ENCODE measurements at places on chromosomes 13 and 19.

DNA sequence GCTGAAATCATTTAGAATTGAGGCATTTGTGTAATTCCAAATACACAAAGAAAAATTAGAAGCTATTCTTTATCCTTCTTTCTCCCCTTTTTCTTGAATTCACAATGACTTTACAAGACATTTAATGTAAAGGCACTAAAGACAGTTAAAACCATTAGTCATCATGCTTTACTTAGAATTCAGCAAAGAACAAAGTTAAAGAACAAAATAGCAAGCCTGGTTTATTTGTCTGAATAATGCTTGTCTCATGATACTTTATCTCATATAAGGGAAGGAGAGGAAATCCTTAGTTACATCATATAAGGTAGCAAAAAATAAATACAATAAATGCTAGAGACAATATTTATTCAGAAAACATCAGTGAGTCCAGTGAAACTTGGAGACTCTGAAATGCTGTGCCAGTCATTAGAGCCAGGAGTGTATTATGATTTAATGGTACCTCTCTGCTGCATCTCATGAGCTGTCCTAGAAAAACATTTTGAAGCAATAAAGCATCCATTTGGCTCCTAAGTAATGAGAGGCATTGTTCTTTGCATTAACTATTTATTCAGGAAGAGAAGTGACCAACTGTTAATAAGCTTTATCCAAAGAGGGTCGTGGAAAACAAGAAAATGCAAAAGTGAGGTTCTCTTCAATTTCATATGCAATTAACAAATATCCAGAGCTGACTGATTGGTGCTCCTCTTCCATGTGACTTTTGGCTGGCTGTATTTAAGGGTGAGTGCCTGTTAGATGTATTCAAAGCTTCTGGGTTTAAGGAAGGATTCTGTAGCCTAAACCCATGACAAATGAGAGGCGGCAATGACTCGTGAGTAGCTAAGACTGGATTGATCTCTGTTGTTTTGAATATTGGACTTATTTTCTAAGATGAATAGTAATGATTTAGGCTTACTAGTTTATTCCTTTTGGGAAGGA is 105.0 kb downstream of the DGKH start:
- no peak for DNase-seq

GRCh38 chr13:57627663-57628062 is 3.9 kb upstream of the PCDH17 start:
- DNase-seq: no peak

- no peak for DNase-seq
These were observed 346.6 kb downstream of the COG6 start for GRCh38 chr13:40002016-40002415.

- peak; percentile 90 for DNase-seq
These were observed 4.5 kb downstream of the TPRX2 start for GRCh38 chr19:47863514-47863936.

DNA sequence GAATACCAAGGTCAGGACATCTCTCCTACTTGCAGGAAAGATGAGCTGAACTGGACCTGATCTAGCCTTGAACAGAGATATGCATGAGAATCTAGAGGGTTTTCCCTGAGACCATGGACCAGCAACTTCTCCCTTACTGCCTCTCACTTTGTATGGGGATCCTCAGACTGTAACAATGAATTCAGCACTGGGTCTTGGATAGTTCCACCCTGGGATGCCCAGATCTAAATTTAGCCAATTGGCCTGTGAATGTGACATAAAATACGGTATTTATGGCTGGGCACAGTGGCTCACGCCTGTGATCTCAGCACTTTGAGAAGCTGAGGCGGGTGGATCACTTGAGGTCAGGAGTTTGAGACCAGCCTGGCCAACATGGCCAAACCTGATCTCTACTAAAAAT is 15.3 kb upstream of the LILRA2 start:
- DNase-seq: no peak

- DNase-seq: no peak
These were observed 23.2 kb upstream of the EEF1AKMT1 start for GRCh38 chr13:20796791-20797508.

DNA sequence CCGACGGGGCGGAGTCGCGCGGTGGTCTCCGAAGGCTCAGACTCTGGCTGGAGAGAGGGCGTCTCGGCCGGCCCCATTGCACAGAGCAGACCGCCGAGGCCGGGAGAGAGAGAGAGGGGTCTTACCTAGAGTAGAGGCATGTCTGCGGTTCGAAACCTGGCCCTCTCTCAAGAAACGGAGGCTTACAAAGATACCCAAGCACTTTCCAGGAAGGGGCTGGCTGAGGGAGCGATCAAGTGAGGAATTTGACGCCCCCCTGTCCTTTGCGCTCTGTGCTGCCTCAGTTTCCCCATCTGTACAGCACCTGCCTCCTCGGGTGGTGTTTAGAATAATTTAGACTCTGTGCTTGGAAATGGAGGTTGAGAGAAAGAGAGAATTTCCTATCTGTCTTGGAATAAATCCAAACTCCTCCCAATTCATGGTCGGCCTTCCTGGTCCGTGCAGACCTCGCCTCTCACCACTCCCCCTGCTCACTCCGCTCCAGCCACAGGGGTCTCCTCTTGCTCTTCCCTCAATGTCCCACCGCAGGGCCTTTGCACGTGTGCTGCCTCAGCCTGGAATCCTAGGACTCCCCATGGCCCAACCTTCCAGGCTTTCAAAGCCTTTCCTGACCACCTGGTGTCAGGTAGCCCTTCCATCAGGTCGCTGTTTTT is 658 bp upstream of the ISOC2 start:
- peak; percentile 70 for DNase-seq

GRCh38 chr13:51435002-51435578 is 17.7 kb downstream of the INTS6 start:
- no peak for DNase-seq

GRCh38 chr13:25874907-25875306 is 176.9 kb downstream of the SHISA2 start:
- no peak for DNase-seq

DNA sequence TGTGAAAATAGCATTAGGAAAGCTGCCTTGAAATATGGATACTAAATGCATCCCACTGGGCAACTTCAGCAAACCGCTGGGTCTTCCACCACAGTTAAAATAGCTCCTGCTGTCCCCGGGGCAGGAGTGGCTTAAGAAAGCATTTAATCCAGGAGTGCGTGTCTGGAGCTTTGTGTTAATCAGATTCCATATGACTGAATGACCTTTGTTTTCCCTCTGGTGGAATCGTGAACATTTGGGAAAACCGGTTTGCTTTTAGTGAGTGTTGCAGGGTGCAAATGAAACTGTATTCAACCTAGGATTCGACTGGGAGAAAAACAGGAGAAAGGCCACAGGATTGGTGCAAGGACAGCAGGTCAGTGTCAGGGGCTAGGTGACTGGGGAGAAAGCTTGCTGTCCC is 237.6 kb upstream of the MAB21L1 start:
- no peak for DNase-seq

GRCh38 chr13:112772929-112773328 is 83.1 kb downstream of the ATP11A start:
- no peak for DNase-seq

- no peak for DNase-seq
These were observed 4.7 kb upstream of the SLC17A7 start for GRCh38 chr19:49445997-49446396.

- no peak for DNase-seq
These were observed 124.3 kb upstream of the STARD13 start for GRCh38 chr13:33409673-33410510.

DNA sequence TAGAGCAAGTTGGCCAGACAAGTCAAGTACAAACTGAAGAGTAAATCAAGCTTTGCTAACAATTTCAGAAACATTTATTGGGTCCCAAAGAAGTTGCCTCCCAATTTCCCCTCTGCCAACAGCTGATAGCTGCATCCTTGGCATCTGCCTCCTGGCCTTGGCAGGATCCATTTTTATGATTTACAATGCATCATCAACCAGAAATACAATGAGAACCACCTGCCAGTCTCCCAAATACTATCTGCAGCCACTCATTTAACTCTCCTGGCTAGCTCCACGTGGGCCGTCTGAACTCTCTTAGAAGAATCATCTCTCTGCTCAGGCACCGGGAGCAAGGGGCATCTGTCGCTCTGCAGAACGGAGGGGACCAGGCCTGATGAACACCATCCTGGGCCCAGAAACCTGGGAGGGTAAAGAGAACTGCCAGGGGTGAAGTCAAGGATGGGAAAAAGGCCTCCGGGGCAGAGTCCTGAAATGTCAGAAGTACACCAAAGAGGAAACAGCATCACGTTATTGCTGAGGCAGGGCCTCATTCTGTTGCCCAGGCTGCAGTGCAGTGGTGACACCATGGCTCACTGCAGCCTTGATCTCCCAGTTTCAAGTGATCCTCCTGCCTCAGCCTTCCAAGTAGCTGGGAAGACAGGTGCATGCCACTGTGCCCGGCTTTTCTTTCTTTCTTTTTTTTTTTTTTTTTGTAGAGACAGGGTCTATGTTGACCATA is 2.6 kb downstream of the LONP1 start:
- no peak for DNase-seq

GRCh38 chr13:102724923-102725322 is 30.1 kb upstream of the METTL21C start:
- no peak for DNase-seq

DNA sequence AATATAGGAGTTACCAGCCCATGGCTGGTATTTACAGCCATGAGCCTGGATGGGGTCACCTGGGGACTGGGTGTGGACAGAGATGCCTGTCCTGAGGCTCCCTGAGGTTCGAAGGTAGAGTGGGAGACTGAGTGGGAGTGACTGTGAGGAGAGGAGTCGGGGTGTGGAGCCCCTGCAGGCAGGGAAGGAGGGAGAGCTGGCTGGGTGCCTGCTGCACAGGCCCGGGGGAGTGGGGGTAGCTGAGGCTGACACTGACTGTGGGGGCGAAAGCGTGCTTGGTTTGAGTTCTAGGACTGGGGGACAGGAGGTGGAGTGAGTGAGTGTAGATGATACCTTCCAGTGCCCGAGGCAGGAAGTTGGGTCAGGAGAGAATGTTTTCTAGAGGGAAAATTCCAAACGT is 7.1 kb downstream of the RAB11B start:
- DNase-seq: peak; percentile 54

GRCh38 chr19:21117041-21117907 is 24.6 kb upstream of the ZNF431 start:
- no peak for DNase-seq

- no peak for DNase-seq
These were observed 158.0 kb downstream of the DLEU7 start for GRCh38 chr13:50685491-50685890.

- no peak for DNase-seq
These were observed 26.0 kb downstream of the TM9SF2 start for GRCh38 chr13:99527301-99527700.

DNA sequence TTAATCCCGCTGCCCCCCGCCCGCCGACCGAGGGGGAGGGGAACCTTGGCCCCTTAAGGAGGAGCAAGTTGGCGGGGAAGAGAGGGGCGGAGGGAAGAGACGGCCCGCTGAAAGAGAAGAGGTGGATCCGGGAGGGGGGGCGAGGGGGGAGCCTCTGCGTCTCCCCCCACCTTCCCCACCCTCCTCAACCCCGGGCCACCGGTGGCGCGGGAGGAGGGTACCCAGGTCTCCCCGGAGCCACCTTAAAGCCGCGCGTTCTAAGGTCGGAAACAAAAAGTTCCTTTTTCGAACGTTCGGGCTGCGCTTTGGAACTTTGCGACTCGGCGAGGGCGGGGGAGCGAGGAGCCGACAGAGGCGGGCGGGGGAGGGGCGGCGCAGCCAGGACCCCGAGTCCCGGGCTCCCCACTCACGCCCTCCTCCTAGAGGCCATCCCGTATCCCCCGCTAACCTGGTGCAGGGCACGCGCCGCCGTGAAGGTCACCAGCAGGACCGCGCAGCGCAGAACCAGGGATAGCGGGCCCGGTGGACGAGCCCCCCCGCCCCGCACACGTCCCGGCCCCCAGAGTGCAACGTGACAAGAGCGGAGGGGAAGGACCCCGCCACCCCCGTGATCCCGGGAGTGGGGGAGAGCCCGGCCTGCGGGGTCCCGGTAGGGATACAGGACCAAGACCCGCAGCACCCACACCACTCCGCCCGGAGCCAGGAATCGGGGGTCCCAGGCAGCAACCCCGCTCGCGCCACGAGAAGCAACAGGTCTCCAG is 659 bp downstream of the ERF start:
- peak; percentile 92 for DNase-seq

- no peak for DNase-seq
These were observed 2.3 kb downstream of the CLASRP start for GRCh38 chr19:45041125-45041524.

DNA sequence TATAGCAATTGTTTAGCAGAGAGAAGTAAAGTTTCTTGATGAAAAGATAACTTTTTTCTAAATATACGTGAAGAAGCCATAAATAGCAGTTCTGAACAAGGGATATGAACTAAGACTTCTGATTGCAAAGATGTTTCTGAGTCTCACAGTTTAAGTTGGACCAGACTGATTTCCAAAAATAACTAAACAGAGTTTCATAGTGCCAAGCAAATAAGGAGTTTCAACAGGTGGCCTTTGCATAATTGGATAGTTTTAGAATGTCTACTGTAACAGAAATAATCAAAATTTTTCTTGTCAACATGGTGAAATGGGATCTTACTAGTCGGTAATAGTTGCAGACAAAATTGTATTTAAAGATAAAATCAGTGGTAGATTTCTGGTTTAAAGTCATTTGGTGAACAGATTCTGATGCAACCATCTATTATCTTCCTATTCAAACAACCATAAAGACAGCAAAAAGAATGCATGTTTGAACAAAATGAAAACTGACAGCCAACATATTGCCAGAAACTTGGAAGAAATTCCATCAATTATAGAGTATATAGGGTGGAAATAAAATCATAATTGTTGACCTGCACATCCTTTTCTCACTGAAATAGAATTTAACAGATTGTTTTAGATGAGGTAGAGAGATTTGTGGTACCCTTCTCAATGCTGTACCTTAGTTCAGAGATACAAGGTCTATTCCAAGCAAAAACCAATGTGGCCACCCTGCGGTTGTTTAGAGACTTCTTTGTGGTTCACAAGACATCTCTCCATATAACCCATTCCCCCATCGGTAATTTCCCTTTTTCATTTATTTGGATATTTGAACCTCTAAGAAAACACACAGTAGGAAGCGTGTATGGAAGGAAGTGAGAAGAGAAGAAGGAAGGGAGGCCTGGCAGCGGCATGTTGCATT is 275.3 kb downstream of the COG6 start:
- DNase-seq: no peak

DNA sequence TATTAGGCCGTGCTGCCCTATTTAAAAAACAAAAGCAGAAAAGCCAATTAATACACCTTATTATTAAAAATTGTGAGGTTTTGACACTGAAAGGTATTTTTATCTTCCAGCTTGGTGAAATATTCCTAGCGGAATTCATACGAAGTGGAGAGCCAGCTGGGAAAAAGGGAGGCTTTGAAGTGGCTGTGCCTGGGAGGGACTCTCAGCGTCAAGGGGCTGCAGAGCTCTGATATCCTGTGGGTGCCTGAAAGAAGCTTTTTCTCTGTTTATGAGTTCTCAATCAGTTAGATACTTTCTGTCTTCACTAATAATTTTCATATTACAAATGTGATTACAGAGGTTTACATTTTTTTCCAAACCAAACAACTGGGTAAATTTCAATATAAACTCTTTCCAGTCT is 140.2 kb upstream of the MIR17HG start:
- DNase-seq: no peak

- no peak for DNase-seq
These were observed 550 bp upstream of the DLL3 start for GRCh38 chr19:39497996-39498797.

- DNase-seq: peak; percentile 21
These were observed 106.4 kb downstream of the ZNF486 start for GRCh38 chr19:20273376-20273775.

Measured in kidney (tissue), 22 donors.